ENCODE measurements at places on chromosomes 12 and 14.

GRCh38 chr14:80385336-80385735 lies 174.0 kb upstream of the DIO2 start:
- DNase-seq = no peak

GRCh38 chr12:32032205-32032810 lies 73.1 kb downstream of the RESF1 start:
- no peak for DNase-seq

GRCh38 chr12:111067498-111067897 lies 147.1 kb upstream of the MYL2 start:
- no peak for DNase-seq

GRCh38 chr12:52929538-52929937 lies 19.4 kb upstream of the KRT18 start:
- DNase-seq = no peak

DNA sequence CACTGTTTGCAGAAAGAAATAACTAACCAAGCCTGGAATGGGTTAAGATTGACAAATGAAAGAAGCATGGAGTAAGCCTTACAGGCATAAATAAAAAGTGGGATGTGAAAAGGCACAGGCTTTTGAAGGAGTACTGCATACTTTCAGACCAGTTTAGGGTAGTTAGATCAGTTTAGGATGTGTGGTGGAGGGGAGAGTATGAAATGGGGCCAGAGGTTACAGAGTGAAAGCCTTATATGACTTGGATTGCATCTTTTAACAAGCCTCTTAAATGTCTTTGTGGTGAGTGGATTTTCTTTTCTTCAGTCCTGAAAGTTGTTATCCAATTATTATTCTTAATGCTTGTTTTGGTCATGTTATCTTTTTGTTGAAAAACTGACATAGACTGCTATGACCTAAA lies 52.2 kb upstream of the TRHDE start:
- DNase-seq = no peak

DNA sequence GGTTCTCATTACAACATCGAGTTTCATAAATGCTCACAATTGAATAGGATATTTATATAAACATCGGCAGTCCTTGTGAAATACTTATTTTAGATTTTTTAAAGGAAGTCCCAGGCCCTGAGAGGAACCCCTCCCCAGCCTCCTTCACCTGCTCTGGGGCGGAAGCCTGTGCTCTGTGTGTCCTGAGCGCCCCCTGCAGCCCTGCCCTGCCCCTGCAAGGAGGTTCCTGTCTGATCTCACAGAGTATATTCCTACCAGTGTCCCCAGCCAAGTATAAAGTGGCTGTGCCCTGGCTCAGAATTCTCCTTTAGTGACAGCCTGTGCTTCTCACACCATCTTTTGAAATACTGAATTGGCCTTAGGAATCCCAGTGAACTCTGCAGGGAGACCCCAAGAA lies 659.5 kb downstream of the TMEM121 start:
- peak; percentile 55 for DNase-seq

DNA sequence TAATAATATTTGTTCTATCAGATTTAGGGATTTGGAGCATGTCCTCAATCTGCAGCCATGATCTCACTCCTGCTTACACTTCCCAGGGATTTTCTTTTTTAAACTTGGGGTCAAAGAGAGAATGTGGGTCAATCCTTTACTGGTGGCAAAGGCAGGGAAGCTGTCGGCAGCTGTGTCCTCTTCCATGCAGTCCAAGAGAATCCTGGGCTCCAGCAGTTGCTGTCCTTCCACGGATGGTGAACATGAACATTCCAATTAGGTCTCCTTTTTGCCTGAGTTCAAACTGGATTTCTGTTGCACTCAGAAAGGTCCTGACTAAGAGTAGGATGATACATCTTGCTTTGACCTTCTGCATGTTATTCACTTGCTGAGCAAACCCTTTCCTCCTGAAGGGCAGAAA lies 73.9 kb downstream of the ARL6IP4 start:
- no peak for DNase-seq

DNA sequence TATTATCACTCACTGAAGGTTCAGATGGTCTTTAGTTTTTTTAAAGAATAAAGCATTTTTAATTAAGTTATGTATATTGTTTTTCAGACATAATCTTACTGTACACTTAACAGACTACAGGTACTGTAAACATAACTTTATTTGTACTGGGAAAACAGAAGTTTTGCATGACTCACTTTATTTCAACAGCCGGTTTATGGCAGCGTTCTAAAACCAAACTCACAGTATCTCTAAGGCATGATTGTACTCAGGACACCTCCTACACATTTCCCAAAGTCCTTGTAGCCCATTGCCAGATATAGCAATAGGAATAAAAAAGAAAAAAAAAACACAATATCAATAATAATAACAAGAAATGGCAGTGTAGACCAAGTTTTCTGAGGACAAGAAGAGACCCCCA lies 1341.4 kb downstream of the FSCB start:
- no peak for DNase-seq

DNA sequence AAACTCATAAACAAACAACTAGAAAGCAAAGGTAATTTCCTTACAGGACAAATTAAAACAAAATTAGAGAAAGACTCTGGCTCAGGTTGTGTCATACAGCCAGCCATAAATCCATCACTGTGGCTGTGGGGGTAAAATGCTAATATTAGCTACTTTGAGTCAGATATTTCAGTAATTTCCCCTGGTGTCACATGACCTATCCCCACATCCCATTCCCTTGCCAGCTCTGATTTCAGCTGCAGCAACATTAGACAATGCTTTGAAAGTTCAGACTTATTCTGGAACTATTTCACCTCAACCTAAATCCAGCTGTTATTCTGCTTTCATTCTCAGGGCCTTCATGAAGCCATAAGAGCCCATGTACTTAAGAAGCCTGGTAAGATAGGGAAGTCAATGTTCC lies 55.3 kb downstream of the RPL10L start:
- no peak for DNase-seq

GRCh38 chr14:56482310-56482911 lies 97.2 kb upstream of the TMEM260 start:
- DNase-seq = no peak

DNA sequence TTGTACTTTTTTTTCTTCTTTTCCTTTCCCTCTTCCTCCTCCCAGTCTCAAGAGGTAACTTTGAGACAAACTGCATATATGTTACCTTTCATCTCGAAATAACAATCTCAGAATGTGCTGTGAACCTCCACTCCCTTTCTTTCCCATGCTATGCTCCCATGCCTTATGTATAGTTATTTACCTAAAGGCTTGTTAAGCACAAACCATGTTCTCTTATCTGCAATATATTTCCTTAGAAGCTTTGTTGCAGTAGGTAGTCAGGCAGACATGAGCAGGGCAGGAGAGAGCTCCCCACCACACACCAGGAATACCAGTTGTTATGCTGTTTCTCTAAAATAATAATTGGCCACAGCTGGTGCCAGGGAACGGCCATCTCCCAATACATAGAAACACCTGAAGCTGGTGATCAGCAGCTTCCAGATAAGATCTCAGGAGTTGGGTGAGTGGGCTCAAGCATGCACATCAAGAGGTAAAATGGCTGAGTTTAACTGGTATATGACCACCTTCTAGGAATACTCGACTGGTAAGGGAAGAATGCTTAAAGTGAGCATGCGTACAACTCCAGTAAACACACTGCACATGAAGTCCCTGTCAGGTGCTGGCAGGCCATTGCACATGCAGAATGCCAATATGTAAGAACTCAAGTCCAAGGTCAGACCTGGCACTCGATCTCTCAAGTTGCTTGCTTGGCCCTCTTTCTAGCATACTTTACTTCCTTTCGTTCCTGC lies 14.8 kb upstream of the DHRS2 start:
- no peak for DNase-seq

DNA sequence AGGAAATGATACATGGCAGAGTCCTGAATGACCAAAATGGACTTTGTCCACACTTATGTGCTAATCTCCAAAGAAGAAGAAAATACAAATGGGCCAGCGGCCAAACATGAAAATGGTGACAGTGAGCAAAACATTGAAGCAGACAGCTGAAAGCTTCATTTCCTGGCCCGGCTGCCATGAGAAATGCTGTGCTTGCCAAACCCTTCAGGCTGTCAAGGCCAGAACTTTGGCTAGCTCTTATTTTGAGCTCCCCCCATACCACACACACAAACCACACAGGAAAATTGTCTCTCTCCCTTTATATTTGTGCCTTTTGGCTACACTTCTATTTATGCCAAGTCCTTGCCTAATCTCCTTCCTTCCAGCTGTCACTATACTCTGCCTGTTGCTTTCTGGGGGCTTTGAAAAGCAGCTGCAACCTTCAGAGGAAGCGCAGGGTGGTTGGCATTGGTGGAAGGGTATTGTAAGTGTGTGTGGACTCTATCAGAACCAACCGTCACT lies 323.8 kb downstream of the RAD51B start:
- no peak for DNase-seq

GRCh38 chr12:1842183-1842904 lies 22.0 kb downstream of the LRTM2 start:
- DNase-seq = peak; percentile 22

GRCh38 chr14:102654298-102654697 lies 61.8 kb downstream of the RCOR1 start:
- DNase-seq = no peak

GRCh38 chr14:53043027-53043581 lies 92.3 kb upstream of the FERMT2 start:
- DNase-seq = no peak

DNA sequence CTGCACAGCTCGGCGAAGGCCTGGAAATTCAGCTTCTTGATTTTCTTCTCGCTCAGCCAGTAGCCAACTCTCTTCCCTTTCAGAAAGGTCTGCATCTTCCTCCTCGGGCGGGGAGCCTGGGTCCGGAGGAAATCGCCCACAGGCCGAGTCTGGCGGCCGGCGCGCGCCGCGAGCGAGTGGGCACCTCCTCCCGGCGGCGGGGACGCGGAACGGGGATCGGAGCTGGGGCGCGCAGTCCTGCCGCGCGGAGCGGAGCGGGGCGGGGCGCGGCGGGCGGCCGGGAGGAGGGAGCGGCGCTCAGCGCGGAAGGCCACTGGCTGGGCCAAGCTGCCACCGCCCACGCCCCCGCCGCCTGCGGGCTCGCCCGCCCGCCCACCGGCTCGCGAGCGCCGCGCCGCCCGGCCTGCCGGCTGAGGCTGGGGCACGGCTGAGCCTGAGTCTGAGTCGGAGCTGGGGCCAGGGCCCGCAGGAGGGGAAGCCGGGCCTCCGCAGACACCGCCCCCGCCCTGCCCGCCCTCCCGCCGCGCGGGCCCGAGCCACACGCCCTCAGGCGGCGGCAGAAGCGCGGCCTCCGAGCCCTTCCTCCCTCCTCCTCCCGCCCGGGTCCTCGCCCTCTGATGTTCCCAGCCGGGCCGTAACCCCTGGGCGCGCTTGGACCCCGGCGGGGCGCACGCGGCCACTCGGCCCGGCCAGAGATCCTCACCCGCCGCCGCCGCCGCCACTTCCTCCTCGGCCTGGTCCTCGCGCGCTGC lies 480 bp downstream of the ITPK1 start:
- peak; percentile 89 for DNase-seq

GRCh38 chr12:45577844-45578399 lies 151.6 kb upstream of the ARID2 start:
- DNase-seq = no peak

- DNase-seq = no peak
These were observed 2.8 kb downstream of the TNS2 start for GRCh38 chr12:53052419-53053217.

- DNase-seq = no peak
These were observed 92.7 kb upstream of the DNM1L start for GRCh38 chr12:32586390-32586789.

- no peak for DNase-seq
These were observed 871 bp upstream of the SSTR1 start for GRCh38 chr14:38206689-38207376.

DNA sequence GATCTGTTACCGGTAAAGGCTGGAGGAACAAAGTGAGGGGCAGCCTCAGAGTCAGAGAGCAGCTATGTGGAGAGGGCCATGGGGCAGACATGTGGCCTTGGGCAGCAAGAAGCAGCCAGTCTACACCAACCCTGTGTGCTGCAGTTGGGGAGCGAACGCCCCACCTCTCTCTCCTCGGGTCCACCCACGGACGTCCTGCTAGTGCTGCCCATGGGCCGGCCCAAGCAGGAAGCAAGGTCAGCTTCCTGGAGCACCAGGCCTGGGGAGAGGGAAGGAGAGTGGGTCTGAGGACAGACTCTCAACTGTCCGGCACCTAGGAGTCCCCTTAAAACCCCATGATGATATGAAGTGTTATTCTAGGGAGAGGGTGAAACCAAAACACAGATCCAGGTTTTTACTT lies 254.8 kb upstream of the FKBP4 start:
- DNase-seq = no peak

DNA sequence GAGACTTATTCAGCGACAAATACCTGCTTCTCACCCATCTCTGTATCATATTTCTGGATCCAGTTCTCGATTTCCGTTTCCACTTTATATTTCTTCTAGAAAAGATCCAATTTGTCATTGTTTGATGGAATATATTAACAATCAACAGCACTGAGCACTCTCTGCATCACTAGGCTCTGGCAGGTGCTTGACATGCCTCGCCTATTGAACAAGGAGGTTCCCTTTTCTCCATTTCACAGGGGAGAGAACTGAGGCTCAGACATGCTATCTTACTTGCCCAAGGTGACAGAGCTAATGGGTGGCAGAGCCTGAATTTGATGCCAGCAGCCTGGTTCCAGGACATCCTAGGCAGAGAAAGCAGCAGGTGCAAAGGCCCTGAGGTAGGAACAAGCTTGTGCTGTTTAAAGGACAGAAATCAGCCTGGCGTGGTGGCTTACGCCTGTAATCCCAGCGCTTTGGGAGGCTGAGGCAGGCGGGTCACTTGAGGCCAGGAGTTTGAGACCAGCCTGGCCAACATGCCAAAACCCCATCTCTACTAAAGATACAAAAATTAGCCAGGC lies 12.1 kb downstream of the RITA1 start:
- DNase-seq = no peak

DNA sequence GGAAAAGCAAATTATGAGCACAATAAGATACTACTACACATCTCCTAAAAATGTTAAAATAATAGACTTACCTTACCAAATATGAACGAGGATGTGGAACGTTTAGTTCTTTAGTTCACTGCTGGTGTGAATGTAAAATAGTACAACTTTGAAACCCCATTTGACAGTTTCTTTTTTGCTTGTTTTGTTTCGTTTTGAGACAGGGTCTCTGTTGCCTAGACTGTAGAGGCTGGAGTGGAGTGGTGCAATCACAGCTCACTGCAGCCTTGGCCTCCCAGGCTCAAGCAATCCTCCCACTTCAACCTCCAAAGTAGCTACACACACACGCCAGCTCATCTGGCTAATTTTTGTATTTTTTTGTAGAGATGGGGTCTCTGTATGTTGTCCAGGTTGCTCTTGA lies 136.4 kb upstream of the FAR2 start:
- no peak for DNase-seq

GRCh38 chr12:19035536-19035935 lies 94.0 kb upstream of the PLEKHA5 start:
- DNase-seq = no peak

DNA sequence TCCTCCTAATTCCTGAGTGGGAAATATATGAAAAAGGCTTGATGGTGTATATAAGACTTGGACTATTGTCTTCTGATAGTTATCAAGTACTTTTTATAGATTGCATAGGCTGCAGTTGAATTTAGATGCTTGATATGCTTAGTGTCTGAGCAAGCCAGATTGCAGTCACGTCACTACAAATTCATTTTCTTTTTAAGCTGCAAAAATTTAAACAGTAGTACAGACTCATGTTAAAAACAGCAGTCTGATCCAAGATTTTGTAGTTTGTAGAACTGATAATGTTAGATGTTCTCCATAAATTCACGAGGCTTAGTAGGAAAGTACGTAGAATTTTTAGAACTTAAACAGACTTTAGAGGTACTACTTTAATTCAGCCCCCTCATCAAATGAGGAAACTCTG lies 126.4 kb downstream of the GPR135 start:
- no peak for DNase-seq

- DNase-seq = no peak
These were observed 187.2 kb downstream of the TTC8 start for GRCh38 chr14:89011355-89012281.

Data from activated CD4-positive, CD25-positive, alpha-beta regulatory T cell treated with anti-CD3 and anti-CD28 coated beads, Interleukin-2, amount 50 U/mL, for 72 hours (primary cell).